ENCODE measurements at places on chromosomes 1 and 21.

DNA sequence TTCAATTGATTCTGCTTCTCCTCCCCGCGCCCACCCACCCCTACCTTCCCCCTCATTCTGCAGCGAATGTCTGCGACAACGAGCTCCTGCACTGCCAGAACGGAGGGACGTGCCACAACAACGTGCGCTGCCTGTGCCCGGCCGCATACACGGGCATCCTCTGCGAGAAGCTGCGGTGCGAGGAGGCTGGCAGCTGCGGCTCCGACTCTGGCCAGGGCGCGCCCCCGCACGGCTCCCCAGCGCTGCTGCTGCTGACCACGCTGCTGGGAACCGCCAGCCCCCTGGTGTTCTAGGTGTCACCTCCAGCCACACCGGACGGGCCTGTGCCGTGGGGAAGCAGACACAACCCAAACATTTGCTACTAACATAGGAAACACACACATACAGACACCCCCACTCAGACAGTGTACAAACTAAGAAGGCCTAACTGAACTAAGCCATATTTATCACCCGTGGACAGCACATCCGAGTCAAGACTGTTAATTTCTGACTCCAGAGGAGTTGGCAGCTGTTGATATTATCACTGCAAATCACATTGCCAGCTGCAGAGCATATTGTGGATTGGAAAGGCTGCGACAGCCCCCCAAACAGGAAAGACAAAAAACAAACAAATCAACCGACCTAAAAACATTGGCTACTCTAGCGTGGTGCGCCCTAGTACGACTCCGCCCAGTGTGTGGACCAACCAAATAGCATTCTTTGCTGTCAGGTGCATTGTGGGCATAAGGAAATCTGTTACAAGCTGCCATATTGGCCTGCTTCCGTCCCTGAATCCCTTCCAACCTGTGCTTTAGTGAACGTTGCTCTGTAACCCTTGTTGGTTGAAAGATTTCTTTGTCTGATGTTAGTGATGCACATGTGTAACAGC, 339.9 kb downstream of the NTNG1 start:
- DNase-seq: peak; percentile 56

- no peak for DNase-seq
These were observed 15.3 kb upstream of the SSX2IP start for GRCh38 chr1:84705513-84705912.

- DNase-seq: no peak
These were observed 59.2 kb upstream of the IVNS1ABP start for GRCh38 chr1:185376288-185376687.

GRCh38 chr1:110785612-110786011, 87.3 kb upstream of the CD53 start:
- DNase-seq: no peak

- no peak for DNase-seq
These were observed 215.5 kb downstream of the KCNJ6 start for GRCh38 chr21:37700641-37701202.

DNA sequence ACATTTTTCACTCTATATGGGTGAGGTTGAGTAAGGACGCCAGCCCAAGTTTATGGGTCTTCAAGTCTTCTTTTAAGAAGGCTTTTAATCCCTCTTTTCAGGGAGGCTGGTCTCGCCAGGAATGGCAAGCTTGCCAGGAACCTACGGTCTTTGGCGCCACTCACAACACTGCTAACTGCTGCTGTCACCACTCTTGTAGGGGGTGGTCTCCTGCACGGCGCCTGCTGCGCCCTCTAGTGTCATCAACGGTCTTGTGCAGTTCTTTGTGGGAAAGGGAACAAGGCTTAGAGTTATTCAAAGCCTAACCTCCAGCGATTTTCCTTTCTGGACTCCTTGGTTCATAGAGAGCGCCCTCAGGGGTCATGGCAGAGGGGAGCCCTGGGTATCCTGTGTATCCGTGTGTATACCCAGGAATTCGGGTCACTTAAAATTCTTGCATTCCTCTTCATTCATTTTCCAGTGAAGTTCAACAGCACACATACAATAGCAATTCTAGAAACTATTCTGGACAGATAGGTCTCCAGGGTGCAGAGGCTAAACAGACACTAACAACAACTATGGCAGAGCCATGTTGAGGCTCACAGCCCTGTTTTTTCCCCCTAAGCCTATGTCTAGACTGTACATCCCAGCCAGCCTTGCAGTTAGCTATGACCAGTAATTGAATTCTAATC, 392.8 kb upstream of the CAMK1G start:
- DNase-seq: peak; percentile 4

DNA sequence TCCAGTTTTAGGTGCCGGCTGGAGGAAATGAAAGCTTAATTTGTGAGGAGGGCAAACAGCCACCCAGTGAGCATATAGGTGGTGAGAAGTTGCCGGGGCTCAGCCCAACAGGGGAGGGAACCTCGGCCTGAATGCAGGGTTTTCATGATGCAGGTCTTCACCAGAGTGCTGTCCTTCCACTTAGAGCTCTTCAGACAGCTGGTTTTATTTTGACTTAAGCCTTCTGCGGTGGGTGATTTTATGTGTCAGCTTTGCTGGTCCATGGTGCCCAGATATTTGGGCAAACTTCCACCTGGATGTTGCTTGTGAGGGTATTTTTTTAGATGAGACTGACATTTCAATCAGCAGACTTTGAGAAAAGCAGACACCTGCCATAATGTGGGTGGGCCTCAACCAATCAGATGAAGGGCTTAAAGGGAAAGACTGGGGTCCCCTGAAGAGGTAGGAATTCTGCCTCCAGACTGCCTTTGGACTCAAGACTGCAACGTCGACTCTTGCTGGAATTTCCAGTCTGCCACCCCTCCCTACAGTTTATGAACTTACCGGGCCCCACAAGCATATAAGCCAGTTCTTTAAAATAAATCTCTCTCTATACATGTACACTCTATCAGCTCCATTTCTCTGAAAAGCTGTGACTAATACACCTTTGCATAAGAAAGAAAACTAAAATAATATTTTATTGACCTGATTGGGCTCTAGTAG, 72.8 kb downstream of the RHOU start:
- DNase-seq: no peak

GRCh38 chr1:48560116-48560515, 88.1 kb upstream of the SPATA6 start:
- no peak for DNase-seq

- no peak for DNase-seq
These were observed 1271.8 kb downstream of the BRINP3 start for GRCh38 chr1:189205863-189206262.

DNA sequence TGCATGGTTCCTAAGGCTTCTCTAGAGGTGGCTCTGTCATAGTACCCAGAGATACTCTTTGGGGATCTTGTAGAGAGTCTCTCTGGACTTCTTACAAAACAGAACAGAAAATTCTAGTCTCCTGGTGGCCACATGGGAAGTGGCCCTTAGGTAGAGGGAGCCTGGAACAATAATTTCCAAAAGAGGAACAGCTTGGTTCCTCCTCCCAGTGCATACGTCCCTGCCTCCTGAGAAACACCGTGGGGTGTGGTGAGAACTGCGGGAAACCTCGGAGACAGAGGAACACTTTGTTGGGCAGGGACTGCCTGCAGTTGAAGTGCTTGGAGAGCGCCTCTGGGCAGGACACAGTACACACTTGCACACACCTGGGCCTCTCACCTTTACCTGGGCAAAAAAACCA, 38.8 kb upstream of the EPHA8 start:
- DNase-seq: no peak

GRCh38 chr21:39422527-39423241, 22.9 kb downstream of the LCA5L start:
- no peak for DNase-seq

DNA sequence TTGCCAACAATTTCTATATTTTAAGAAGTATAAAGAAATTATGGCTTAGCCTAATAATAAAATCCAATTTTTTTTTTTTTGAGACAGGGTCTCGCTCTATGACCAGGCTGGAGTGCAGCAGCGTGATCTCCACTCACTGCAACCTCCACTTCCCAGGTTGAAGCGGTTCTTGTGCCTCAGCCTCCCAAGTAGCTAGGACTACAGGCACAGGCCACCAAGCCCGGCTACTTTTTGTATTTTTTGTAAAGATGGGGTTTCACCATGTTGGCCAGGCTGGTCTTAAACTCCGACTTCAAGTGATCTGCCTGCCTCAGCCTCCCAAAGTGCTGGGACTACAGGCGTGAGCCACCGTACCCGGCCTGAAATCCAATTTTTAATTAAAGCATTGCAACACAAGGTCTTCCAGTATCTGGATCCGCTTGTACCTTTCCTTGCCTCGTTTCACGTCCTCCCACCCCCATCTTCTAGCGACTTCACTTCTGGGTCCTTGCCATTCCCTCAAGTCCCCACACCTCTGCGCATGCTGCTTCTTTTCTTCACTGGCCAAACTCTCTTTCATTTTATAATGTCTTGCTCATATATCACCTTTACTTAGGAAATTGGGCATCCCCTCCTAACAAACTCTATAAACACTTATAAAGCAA, 2.3 kb downstream of the FUBP1 start:
- DNase-seq: no peak

DNA sequence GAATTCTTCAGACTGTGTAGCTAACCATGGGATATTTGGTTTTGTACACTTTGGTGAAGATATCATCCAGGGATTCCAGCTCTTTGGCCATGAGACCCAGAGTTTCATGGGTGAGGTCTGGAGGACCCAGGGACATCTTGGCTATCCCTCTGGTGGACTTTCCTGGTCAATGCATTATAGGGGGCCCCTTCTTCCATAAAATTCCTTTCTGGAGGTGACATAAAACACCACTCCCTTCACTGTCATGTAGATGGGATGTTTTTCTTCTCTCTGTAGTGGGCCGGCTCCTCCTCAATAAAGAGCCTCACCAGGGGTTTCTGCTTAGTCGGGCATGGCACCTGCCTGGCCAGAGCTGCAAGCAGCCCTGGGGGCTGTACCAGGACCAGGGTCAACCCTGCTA, 2.2 kb downstream of the ATPAF1 start:
- DNase-seq: no peak

GRCh38 chr1:154999571-155000410, 2.8 kb upstream of the ZBTB7B start:
- DNase-seq: no peak

DNA sequence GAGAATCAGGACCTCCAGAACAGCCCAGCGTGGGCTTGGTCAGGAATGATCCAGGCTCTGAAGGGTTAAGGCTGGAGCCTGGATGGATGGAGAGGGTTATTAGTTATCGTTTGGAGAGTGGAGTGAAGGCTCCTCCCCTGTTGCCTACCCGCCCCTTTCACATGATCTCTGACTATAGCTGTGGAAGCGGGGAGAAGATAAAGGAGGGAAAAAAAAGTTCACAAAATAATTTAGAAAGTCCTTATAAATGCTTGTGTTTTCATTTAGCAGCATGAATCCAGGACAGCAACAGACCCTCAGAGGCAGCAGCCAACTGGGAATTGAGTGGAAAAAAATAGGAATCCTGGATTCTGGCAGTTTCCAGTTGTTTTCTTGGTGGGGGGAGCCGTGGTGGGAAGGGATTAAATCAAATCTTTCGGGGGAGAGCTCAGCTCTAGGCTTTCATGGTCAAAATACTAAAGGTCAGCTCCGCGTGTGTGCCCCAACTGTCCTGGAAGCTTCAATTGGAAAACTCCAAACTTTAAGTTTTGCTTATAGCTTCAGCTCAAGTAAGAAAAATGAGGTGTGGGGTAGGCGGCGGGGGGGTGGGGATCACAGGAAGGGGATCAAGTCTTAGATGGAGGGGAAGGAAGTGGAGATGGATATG, 595 bp upstream of the DDR2 start:
- DNase-seq: no peak

- no peak for DNase-seq
These were observed 102.0 kb downstream of the ERG start for GRCh38 chr21:38396325-38396724.

DNA sequence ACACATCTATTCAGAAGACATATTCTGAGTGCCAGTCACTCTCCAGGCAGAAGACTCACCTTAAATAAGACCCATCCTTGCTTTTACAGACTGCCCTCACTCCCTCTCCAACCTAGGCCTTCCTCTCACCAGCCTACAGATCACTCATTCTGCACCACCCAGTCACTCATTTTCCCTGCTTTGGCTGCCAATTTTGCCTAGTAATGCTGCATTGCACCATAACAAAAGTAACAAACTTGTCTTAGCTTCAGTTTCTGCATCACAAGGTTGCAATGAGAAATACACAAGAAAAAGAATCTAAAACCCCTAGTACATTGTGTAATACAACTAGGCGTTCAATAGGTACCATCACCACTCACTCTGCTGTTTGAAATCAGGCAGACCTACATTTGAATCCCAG, 292.4 kb downstream of the PLPP3 start:
- no peak for DNase-seq

DNA sequence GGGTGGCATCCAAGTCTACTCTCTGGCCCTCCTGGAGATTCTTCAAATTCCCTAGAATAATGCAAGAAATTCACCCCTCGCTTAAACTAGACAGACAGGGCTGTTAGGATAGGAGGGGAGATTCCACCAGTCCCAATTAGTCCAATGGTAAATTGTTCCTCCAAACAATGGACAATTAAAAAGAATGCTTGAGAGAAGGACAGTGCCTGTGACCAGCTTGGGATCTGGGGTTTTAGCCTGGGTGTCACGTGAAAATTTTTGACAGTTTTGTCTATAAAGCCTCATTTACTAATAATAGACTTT, 177.7 kb upstream of the RAB4A start:
- DNase-seq: peak; percentile 1

DNA sequence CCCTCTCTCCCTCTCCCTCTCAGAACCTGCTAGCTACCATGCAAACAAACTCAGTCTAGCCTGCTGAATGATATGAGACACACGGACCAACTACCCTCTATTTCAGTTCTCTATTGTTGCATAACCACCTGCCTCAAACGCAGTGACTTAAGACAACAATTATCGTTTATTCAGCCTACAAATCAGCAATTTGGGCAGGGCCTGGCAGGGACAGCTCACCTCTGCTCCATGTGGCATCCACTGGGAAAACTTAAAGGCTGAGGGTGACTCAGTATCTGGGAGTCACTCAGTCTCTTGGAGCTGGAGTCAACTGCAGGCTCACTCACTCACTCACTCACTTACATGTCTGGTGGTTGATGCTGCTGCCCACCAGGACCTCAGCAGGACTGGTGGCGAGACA, 121.3 kb downstream of the SEC16B start:
- no peak for DNase-seq

- no peak for DNase-seq
These were observed 34.4 kb upstream of the MAB21L3 start for GRCh38 chr1:116076831-116077230.

DNA sequence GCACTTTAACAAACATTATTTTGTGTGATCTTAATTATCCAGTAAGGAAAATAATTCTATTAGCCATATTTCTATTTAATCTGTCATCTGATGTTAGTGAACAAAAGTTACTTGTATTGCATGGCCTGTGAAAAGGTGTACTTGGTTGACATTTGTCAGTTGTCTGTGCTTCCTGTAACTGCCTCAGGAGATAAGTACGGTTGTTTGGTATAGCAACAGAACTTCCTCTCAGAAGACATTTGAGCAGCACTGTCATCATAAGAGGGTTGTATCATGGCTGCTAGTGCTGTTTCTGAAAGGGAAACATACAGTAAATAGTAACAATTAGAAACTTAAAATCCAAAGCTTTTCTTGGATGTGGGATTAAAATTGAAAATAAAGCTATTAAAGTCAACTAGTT, 3.4 kb downstream of the BLZF1 start:
- no peak for DNase-seq

- DNase-seq: no peak
These were observed 37.6 kb upstream of the GORAB start for GRCh38 chr1:170494369-170494768.

Data from head of caudate nucleus (tissue), 42 donors.